ENCODE measurements at places on chromosomes 6 and 20. TPM values are rescaled to one million over a fixed set of nuclear protein-coding genes. Genes with fewer than 3 reads are reported as not detected.

- no peak for ATAC-seq
These were observed 489.7 kb upstream of the CDH4 start for GRCh38 chr20:60762386-60762785.

GRCh38 chr6:31870385-31870921 lies 7.8 kb upstream of the NEU1 start:
- ATAC-seq, result no peak

DNA sequence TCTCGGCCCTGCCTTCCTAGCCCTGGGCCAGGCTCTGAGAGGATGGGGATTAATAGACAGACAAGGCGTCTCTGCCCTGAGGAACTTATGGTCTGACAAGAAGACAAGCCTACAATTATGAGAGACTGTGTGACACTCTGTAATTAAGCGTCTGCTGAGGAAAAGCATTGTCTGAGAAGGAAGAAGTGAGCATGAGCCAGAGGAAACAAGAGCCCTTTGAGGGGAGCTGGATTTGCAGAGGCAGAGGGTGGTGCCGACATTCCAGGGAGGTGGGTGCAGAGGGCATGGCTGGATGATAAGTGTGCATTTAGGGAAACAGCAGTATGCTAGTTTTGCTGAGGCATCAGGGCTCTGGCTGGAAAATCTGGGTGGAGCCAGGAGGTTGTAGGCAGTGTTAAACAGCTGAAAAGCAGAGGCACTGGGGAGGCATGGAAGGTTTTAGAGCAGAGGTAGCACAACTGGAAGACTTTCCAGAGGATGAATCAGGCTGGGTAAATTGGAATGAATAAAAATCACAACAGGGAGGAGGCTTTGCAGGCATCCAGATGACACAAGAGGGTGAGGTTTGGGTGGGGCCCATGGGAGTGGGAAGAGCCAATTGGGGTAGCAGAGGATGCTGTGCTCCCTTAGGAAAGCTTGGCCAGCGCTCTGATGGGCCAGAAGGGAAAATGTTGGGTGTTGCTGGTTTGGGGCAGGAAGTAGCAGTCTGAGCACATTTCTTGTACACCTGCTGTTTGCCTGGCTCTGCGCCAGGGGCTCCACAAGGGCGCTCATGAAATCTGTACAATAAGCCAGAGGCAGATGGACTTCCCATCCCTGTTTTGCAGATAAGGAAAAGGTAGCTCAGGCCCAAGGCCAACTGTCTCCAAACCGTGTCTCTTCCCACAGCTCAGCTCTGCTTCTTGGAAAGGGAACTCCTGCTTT lies 74.0 kb upstream of the MYL9 start:
- peak; percentile 54 for ATAC-seq

- ATAC-seq, result no peak
These were observed 4.4 kb downstream of the FIG4 start for GRCh38 chr6:109695468-109695867.

Gene CCN6
- not detected for total RNA-seq
